ENCODE measurements at places on chromosomes 7 and 10.

GRCh38 chr7:137975768-137976167 is 26.1 kb downstream of the CREB3L2 start:
- no peak for DNase-seq

- no peak for DNase-seq
Observed at GRCh38 chr10:57338823-57339558, 928.7 kb downstream of the IPMK start.

- no peak for DNase-seq
Observed at GRCh38 chr10:60335708-60336107, 54.0 kb downstream of the ANK3 start.

GRCh38 chr7:117772421-117772820 is 100.8 kb downstream of the CTTNBP2 start:
- no peak for DNase-seq

- no peak for DNase-seq
Observed at GRCh38 chr7:110400411-110400810, 690.5 kb upstream of the LRRN3 start.

- no peak for DNase-seq
Observed at GRCh38 chr7:67637023-67637358, 640.4 kb downstream of the TYW1 start.

- DNase-seq: no peak
Observed at GRCh38 chr10:2210088-2210487, 472.8 kb upstream of the ADARB2 start.

GRCh38 chr10:6140965-6141295 is 52.1 kb downstream of the RBM17 start:
- no peak for DNase-seq

DNA sequence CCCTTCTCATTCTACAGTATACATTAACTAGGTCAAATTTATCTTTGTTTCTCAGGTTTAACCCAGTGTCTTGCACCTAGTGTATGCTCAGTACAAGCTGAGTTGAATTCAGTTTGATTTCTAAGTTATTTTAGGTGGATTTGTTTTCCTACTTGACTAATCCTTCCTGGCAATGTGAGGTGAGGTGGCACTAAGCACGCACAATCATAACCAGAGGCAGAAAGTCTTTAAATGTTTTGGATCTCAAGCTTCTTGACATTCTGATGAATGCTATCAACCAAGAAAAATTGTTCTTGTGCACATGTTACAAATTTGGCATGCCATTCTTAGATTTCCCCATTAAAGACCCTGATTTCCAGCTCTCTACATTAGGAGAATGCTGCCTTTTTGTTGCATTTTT is 3.2 kb downstream of the BZW2 start:
- DNase-seq: no peak

DNA sequence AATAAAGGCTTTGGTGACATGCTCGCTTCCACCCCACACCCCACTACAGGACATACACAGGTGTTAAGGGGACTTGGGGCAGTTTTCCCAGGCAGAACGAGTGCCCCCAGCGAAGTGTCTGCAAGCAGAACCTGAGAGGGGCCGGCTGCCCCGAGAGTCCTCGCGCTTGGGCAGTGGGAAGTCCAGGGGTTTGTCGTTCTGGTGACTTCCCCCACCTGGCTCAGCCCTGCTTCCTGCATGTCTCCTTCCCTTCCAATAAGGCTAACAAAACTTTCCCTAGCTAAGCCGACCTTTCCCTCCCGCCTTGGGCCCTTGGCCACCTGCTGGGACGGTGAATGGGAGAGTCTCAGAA is 916 bp downstream of the VWA2 start:
- no peak for DNase-seq

DNA sequence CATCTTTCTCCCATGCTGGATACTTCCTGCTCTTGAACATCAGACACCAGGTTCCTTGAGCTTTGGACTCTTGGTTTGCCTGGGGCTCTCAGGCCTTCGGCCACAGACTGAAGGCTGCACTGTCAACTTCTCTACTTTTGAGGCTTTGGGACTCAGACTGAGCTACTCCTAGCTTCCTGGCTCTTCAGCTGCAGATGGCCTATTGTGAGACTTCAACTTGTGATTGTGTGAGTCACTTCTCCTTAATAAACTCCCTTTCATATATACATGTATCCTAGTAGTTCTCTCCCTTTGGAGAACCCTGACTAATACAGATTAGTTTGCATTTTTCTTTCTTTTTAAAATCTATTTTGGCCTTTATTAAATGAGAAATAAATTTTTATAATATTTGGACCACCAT is 276.2 kb upstream of the SEMA3C start:
- no peak for DNase-seq

DNA sequence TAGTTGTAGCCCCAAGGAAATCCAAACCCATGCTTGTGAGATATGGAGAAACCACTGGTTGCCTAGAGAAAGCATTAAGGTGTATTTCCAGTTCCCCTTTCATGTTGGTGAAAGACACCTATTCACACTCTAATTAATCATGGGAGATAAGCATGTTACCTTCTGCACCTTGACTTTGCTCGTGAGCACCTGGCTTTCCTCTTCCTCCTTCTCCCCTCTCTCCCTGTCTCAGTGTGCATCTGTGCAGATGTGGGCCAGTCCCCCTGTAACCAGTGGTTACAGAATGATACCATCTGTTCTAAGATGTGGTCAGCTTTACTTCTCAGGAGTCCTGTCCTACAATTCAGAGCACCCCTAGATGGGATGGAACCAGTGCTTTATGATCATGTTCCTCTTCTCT is 160.6 kb downstream of the LCOR start:
- no peak for DNase-seq

GRCh38 chr10:3538656-3539531 is 246.1 kb downstream of the KLF6 start:
- no peak for DNase-seq
